ENCODE measurements at places on chromosomes 4 and X.

- no peak for DNase-seq
Observed at GRCh38 chr4:55071951-55072350, 53.4 kb downstream of the KDR start.

DNA sequence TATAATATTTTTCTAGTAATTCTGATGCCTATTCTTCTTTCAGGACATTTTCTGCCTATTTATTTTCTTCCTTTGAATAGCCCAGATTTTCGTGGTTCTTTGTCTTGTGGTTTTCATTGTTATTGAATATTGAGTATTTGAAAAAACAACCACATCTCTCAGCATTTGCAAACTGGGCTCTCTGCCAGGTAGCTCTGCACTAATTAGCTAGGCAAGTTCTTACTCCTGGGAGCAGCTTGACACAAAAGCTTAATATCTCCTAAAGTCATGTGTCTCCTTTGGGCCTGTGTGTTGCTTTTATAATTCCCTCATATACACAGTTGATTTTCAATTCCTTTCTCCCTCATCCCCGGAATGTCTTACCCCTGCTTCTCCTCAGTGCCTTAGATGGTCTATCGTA, 413.5 kb upstream of the GRIA3 start:
- DNase-seq: no peak

DNA sequence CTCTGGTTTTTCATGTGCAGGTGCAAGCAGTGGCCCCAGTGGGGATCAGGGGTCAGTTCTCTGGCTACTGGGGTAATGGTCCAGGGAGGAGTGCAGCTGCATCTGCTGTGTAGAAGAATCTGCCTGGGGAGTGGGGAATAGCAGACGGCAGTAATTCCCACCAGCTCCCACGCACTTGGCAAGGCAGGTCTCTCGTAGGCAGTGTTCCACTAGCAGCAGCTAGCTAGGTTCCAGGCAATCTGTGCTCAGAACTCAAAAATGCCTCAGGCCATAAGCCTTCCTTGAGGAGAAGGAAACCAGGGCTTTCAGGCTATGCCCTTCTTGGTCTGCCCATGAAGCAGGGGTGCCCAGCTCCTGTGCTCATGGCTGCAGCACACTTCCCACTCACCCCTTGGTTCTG, 38.8 kb downstream of the DCLK2 start:
- DNase-seq: no peak

DNA sequence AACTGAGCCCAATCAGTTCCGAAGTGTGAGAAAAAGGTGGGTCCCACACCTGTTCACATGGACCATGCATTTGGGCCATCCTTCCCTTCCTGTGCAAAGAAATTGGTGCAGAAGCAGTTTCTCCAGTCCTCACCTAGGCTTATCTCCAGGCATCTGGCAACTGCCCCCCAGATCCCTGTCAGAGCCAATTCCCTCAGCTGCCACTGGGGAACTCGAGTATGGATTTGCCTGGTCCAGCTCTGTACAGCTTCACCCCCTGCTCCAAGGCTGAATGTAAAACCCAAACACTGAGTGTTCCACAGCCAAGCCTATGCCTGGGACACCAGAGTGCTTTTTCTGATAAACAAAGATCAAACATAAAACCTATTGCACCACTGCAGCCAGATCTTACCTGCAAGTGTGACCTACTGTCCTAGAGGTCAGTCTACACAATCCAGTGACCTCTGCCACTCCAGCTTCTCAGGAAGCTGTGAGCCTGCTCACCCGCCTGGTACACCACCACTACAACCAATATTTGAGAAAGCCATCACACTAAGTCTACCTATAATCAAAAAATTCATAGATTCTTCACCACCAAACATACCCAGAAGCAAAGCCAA, 136.4 kb downstream of the STPG2 start:
- DNase-seq: no peak

- no peak for DNase-seq
Observed at GRCh38 chrX:44401151-44401550, 57.7 kb upstream of the EFHC2 start.

GRCh38 chrX:69374569-69374968, 129.6 kb upstream of the NALF2 start:
- DNase-seq: no peak

DNA sequence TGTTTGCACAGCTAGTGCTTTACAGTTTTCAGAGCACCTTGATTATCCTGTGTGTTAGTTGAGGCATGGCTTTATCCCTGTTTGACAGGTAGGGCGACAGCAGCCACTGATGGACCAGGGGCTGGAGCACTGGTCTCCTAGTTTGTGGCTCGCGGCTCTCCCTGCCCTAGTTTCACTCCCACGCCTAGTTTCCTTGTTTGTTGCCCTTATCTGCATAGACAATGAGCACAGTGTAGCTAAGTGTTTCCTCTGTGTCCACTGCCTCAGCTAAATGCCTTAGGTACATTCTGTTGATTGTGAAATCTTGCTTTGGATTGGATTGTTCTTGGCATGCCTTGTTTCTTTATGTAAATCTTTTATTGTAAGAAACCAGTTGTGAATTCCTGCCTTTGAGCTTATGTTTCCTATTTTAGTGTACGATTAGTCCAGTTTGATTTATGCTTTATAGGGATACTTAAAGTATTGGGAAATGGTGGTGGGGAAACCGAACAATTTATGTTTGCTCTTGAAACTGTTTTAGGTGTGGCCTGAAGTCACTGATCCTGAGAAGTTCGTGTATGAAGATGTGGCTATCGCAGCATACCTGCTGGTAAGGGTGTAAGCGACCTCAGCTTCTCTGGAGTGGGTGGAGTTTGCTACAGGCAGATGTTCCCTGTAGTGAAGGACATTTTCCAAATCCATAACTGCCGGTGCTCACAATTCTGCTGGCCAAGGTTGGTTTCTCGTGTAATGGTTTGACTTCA, 11.0 kb downstream of the TRMT44 start:
- no peak for DNase-seq

DNA sequence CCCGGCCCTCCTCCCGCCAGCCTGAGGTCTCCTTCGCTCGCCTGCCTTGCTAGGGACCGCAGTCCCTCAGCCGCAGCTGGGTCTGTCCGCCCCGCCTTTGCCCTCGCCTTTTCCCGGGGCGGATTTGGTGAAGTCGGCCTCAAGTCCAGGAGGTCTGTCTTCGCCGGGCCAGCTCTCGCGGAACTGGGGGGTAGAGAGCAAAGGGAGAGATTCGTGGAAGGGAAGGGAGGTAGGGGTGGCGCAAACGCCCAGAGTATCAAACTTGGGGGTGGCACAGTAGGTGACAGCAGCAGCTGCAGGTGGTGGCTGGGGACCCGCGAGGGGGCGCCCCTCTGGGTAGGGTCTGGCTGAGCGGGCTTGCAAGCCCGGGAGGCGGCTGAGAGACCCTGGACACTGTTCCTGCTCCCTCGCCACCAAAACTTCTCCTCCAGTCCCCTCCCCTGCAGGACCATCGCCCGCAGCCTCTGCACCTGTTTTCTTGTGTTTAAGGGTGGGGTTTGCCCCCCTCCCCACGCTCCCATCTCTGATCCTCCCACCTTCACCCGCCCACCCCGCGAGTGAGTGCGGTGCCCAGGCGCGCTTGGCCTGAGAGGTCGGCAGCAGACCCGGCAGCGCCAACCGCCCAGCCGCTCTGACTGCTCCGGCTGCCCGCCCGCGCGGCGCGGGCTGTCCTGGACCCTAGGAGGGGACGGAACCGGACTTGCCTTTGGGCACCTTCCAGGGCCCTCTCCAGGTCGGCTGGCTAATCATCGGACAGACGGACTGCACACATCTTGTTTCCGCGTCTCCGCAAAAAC, at the start of gene NPY2R:
TSS of gene NPY2R (plus strand) at position 379 of the 797 bp plus-strand sequence. CDS start 5,304 bp downstream, outside the sequence.
- no peak for DNase-seq

DNA sequence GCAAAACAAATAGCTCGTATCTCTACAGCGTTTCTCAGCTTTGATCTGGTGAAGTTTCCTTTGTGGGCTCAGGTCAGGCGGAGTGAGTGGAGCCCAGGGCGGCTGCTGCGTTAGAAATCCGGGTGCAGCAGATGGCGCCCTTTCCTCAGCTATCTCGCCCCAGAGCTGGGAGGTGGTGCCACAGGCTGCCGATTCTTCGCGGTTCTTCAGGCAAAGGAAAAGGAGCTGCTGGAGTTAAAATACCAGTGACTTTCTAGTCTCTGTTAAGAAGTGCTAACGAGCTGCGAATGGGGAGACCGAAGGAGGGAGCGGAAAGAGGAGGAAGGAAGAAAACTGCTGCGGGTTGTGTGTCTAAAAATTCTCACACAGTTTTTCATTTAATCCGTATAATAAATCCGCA, 114.6 kb downstream of the CPE start:
- DNase-seq: peak; percentile 29

DNA sequence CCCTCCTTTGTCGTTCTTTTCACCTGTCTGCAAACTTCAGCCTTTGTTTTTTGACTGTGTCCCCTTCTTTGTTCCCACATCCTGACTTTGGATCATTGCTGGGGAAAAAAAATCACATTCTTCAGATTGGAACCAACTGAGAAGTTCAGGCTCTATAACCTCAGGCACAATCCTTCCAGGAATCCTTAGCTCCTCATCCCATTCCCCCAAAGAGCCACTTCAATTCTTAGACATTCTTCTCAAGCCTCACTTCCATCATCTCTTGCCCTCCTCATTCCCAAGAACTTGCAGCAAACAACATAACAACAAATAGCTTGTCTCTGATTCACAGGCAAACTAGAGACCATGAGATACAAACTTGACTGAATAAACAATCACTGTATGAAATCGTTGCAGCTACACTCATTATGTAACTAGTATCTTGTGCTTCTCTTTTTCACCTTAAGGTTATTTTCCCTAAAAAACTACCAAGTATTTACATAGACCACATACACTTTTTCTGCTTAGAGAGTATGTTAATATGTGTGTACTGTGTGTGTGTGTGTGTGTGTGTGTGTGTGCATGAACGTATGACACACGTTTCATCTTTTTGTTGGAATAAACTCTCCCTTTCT, 26.4 kb upstream of the PGM2 start:
- no peak for DNase-seq

DNA sequence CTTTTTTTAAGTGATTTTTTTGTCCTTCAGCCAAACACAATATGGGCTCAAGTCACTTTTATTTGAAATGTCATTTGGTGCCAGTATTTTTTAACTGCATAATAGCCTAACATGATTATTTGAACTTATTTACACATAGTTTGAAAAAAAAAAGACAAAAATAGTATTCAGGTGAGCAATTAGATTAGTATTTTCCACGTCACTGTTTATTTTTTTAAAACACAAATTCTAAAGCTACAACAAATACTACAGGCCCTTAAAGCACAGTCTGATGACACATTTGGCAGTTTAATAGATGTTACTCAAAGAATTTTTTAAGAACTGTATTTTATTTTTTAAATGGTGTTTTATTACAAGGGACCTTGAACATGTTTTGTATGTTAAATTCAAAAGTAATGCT, 62.1 kb downstream of the EDNRA start:
- no peak for DNase-seq

DNA sequence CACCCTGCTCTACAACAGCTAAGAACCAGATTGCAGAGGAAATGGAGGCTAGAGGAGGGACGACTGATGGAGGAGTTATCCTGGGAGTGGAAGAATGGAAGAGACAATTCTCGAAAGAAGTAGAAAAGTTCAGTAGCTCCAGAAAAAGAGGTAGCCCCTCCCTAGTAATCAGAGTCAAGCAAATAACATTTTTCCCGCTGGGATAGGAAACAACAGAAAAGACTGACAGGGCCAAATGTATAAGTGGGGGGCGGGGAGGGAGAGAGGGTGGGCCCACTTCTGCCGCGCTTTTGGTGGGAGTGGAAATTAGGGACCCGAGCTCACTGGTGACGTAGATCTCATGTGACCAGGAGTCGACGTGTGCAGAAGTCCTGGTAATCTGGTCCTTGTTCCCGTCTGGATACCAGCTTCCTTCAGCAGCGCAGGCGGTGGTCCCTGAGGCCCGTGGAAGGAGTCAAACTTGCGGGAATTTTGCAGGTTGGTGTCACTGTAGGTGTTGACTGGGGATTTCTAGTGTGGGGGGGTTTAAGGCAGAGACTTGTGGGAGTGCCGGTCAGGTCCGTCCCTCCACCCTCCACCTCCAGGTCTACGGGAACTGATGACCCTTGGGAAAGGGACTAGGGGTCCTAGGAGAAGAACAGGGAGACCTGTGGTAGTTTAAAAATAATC, at the start of gene TCEAL9:
TSS of gene TCEAL9 (plus strand) at position 377 of the 669 bp plus-strand sequence. CDS start 1,179 bp downstream, outside the sequence.
- peak; percentile 65 for DNase-seq

DNA sequence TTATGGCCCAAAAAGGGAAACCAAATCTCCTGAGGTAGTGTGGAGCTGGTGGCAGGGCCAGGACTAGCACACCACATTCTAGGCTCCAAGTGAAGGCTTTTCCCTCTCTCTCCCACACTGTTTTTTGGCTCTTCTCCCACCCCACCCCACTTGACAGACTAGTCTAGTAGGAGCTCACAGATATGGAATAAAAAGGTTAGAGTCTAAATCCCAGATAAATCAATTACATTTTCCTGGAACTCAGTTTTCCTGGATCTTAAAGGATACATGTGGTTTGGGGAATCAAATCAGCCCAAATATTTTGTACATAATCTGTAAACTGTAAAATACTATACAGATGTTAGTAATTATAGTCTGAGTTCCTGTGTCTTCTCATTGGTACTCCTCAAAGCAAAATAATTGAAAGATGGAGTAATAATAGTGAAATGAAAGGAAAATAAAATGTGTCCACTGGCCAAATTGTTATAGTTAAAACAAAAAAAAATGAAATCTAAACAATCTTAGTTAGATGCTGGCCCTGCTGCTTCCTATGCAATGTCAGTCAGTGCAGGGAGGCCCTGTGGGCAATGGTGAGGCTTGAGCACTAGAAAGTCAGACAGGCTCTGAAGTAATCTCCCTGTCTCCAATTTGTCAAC, 370.4 kb upstream of the CPEB2 start:
- DNase-seq: no peak

GRCh38 chrX:96719161-96719875, 34.7 kb downstream of the DIAPH2 start:
- DNase-seq: no peak

GRCh38 chr4:127148165-127148564, 484.6 kb upstream of the INTU start:
- no peak for DNase-seq

GRCh38 chr4:152392079-152392478, 143.8 kb downstream of the FBXW7 start:
- no peak for DNase-seq

- peak; percentile 28 for DNase-seq
Observed at GRCh38 chrX:78104447-78105176, 564 bp downstream of the PGK1 start.

GRCh38 chr4:53100501-53101190, 238.5 kb downstream of the RASL11B start:
- no peak for DNase-seq

- peak; percentile 42 for DNase-seq
Observed at GRCh38 chrX:3699821-3700381, 13.5 kb downstream of the PRKX start.

All from pons (tissue), 1 donor.